ENCODE measurements at places on chromosomes 5 and 9.
A peak's percentile ranks its signal among the peaks of the same experiment; 100 is the strongest.

DNA sequence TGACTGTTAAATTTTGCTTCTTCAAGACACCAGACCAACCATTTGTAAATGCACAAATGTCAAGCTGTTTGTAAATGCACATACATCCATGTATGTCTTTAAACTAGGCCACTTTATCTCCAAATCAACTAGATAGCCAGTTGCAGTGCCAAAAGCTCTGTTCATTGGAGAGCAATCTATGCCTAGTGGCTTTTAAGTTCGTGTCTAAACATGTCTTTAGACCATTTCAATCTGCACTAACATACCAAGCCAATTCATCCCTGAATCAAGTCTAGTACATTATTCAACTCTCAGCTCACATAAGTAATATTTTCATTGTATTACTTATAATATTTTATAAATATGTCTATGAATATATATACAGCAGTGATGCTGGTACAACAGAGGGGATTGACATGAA lies 985.9 kb downstream of the CDH18 start:
- no peak for DNase-seq

- no peak for DNase-seq
Observed at GRCh38 chr5:4229414-4230292, 634.0 kb downstream of the IRX1 start.

GRCh38 chr9:419571-420171 lies 205.0 kb downstream of the DOCK8 start:
- no peak for DNase-seq

GRCh38 chr5:15014809-15015208 lies 143.2 kb upstream of the ANKH start:
- DNase-seq: no peak

DNA sequence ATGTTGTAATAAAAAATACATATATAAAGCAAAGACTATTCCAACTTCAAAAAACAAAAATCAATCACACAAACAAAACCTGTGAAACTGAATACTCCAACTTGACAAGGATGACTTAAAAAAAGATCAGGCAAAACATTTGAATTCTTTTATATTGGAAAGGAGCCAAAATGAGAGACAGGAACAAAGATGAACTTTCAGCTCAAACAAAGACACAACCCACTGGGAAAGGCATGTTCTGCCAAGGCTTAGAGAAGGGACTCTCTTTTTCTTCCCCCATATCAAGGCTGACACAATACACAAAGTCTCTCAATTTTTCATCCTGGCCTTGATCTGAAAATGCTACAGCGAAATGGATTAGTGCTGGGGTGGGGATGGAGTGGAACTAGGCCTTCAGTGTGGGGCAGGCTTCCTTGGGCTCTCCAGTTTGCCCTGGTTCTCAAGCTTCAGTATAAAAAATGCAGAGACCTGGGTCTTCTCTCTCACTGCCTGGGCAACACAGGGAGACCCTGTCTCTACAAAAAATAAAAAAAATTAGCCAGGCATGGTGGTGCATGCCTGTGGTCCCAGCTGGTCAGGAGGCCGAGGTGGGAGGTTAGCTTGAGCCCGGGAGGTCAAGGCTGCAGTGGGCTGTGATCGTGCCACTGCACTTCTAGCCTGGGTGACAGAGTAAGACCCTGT lies 11.6 kb upstream of the FAM169A start:
- DNase-seq: no peak

- DNase-seq: no peak
Observed at GRCh38 chr5:97127727-97128126, 14.7 kb downstream of the LIX1 start.

DNA sequence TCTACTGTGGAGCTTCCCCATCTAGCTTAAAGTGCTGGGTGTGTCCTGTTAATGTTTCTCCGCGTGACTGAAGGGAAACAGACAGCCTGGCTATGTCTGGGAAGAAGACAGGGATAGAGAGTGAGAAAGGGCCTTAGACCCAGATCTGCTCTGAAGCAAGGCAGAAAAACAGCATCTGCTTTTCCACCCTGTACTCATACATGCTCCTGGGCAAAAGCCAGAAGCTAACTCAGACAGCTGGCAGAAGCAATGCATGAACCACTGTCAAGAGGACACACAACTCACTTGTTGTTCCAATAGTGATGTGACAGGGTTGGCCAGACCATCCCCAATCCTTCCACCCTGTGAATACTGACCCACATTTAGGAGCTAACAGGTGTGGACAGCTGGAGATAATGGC lies 63.3 kb downstream of the DPYSL3 start:
- no peak for DNase-seq

DNA sequence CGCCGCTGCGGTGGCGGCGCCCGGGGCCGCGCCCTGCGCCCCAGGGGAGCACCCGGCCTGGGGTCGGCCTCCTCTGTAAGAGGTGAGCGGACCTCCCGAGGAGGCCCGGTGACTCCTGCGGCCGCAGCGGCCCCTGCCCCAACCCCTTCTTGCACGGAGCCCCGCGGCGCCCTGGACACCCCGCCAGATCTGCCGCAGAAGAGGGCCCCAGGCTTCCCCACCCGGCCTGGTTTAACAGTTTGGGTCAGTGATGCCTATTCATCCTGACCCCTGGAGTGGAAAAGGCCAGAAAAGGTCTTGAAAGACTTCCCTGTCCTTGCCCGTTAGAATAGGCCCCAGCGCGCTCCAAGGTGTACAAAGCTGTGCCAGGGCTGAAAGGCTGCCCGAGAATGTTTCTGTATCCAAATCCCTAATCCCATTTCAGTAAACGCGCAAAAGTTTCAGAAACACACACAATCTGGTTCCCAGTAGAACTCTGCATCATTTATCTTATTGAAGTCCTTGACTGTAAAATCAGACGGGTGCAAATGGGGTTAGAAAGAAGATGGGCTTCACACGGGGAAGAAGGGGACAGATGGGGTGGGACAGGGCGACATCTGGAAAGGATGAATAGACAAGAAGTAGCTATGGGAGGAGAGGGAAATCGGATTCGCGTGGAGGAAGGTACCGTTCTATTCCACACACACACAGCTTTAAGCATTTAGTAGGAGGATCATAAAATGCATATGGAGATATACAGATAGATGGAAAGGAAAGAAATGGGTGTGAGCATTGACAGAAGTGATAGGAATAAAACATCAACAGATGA lies 1.1 kb upstream of the SSBP2 start:
- DNase-seq: no peak

DNA sequence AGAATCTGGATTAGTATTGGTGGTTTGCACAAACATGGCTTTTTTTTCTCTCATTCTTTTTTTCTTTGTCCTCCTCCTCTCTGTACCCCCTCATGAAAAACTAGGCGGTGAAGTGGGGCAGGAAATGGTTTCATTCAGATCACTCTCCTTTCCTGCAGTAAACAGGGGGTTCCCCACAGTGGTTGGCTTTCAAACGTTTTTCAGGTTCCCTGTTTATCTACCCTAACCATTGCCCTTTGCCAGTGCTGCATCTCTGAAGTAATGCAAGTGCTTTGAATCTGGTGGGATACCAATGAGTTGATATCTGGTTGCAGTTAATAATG lies 29.8 kb downstream of the NR4A3 start:
- DNase-seq: no peak

DNA sequence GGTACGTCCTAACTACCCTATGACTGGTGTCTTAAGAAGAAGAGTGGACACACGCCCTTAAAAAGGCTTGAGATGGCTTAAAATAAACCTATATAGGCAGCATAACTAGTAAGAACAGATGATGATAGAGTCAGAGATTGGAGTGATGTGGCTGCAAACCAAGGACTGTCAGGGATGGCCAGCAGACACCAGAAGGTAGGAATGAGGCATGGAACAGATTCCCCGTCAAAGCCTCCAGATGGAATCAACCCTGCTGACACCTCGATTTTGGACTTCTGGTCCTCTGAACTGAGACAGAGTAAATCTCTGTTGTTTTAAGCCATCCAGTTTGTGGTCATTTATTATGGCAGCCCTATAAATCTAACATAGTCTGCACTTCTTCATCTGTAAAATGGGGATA lies 7.4 kb downstream of the TMOD1 start:
- DNase-seq: no peak

DNA sequence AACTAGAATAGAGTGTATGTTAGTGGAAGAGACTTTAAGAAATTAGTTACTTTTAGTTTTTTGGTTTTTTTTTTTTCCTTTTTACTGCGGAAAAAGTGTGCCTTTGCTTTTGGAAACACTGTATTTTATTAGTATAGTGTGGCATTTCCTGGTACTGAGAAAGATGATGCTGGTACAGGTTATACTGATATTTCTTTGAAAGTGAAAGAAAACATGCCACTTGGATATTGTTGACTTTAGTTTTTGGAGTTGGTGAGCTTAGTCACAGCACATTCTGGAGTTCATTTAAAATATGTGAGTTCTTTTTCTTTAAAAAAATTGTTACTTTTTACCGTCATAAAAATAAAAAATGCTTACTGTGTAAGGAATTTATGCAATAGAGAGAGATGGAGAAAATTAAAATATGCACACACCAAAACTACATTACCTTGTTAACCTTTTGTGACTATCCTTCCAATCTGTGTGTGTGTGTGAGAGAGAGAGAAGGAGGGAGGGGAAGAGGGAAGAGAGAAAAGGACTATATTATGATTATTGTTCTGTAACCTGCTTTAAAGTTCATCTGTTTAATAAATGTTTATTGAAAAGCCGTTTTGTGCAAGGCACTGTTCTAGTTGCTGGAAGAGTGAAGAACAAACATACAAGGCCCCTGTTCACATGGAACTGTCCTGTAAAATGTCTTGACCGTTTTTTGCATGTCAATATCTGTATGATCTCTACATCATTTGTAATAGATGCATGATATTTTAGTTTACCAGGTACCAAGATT lies 1.9 kb downstream of the UGCG start:
- no peak for DNase-seq

DNA sequence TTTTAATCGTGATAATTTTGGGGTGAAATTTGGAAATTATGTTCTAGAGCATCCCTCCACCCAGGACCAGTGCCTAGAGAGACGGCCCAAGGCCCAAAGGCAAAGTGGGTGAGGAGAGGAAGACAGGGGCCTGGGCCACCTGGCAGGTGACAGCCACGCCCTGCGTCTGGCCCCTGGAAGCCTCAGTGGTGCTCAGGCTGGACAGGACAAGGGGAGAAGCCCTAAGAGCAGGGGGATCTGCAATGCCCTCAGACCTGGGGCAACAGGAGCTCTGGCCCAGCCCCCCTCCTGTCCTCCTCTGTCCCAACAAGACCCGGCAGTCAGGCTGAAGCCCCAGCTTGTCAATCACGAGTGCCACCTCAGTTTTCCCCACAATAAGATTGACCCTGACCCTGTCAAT lies 134.8 kb downstream of the ADAMTS2 start:
- DNase-seq: no peak

- no peak for DNase-seq
Observed at GRCh38 chr5:132768485-132768868, 8.6 kb downstream of the SEPTIN8 start.

DNA sequence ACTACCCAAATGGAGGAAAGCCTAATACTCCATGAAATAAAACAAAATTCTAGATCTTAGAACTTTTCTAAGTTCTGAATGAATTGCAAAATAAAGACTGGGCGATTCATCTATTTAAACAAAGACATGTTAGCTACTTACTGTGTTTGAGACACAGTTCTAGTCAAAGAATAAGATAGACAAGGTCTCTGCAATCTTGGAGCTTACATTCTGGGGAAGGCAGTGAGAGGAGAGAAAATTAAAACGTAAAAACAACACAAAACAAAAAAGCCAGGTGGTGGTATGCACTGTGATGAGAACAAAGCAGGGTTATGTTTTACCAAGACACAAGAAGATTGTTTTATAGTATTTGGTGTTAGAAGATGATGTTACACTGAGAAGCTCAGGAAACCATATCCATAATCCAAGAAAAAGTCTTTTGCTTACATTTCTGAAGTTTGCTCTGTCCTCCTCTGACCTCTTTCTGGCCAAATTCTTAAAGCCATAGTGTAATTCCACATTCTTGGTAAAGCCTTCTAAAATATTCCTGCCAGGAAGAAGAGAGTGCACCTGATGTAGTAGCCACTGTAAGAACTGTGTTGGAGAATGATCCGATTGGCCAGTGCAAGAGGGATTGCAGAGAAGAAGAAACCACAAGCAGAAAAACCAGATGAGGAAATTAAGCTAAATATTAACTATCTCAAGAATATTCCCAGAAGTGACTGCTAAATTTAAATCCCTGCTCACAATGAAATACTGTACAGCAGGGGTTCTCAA lies 218.4 kb downstream of the PCSK1 start:
- DNase-seq: no peak

DNA sequence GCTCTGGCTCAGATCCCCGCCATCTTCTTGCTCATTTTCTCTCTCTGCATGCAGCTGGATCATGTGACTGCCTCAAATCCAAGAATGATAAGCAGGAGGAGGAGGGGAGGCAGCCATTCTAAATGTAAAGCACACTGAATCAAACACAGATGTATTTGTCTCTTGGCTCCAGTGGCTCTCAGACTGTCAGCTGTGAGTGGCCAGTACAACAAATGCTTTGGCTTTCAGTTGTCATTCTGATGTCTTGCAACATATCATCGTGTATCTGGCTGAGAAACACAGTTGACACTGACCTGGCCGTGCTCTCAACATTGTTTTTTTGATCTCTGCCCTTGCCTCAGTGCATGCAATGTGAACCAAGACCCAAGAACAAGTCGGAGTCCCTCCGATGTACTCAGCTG lies 233.1 kb downstream of the ADAMTSL1 start:
- DNase-seq: peak; percentile 33

DNA sequence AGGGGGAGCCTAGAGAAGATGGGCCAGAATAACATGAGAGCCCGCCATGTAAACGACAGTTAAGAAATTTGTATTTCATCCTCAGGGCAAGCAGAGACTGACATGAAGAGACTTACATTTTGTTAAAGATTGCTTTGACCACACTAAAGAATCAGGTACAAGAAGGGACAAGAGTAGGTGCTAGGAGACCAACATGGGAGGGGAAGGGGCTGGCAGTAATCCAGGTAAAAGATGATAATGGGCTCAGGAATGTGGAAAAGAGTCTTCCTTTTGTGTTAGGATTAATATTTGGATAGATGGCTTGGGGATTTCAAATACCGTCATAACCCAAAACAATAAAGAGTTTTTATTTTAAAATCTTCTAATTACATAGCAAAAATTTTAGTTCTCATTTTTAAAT lies 137.3 kb downstream of the ZNF462 start:
- DNase-seq: no peak

GRCh38 chr5:18152671-18153070 lies 518.4 kb downstream of the TAF11L14 start:
- no peak for DNase-seq

DNA sequence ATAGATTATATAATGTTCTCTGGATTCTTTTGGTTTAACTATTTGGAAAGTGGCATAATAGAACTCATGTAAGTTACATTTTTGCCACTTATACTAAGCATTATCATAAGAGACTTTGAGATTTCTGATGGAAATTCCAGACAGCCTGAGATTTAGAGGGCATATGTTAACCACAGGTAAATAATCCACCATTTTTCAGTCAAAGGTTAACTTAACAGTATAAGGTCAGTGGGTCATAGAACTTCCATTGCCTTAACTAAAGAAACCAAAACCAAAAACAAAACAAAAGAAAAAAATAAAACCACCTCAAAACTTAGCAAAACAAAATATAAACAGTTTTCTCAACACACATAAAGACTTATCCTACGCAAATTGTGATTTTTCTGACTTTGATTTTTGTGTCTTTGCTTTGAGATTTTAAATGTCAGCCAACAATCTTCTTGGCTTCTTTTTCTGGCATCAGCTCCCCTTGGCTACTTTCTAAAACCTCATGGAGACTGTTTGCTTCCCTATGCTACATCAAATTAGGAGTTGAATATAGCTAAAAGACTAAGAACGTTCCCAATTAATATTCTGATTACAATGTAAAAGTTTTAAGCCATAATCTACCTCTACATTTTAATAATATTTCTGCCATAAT lies 430.1 kb upstream of the DAB2 start:
- no peak for DNase-seq
